AG20443 (cell line): ENCODE measurements at places on chromosomes 1 and 21.

DNA sequence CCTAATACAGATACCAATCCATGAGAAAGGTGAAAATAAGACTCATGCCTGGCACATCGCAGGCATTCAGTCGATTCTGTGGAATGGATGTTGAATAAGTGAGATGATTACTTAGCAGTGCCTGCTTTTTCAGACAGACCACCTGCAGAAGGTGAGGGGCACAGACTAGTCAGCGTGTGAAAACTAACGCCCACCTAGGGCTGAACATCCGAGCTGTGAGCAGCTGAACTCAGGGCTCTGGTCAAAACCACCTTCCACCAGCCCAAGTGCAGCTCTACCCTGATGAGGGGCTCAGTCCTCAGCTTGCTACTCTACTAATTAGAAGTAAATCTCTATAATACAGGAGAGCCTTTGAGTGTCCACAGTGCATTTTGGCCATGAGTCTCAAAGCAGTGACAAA is 32.5 kb downstream of the LMX1A start:
- no peak for DNase-seq

GRCh38 chr21:16965424-16965823 is 547.4 kb upstream of the CXADR start:
- DNase-seq = no peak

DNA sequence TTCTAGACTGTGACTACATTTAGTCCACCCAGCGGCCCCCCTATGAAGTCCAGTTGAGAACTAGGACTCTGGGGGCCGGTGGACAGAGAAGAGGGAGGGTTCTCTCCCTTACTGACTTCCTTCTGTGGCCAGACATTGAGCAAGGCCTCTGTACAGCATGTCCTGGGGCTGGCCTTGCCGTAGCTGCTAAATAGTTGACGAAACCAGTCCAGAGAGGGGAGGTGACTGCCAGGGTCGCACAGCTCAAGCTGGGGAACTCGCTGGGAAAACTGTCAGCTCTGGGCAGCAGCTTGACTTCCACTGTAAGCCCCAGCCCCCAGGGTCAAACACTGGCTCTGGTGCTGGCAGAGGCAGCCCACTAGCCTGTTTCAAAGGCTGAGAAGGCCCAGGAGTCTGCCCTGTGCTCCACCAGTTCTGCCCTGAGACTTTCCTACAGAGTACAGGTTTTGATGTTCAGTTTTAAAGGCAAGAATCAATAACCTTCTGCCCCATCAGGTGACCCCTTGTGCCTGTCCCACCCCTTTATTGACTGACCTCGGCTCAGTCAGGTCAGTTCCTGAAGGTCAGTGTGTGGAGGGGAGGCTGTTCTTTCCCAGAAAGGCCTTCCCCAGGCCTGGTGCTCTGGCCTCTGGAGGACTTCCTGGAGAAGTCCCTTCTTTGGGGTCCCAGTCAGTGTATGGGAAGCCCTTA is 14.1 kb downstream of the PCSK9 start:
- no peak for DNase-seq

DNA sequence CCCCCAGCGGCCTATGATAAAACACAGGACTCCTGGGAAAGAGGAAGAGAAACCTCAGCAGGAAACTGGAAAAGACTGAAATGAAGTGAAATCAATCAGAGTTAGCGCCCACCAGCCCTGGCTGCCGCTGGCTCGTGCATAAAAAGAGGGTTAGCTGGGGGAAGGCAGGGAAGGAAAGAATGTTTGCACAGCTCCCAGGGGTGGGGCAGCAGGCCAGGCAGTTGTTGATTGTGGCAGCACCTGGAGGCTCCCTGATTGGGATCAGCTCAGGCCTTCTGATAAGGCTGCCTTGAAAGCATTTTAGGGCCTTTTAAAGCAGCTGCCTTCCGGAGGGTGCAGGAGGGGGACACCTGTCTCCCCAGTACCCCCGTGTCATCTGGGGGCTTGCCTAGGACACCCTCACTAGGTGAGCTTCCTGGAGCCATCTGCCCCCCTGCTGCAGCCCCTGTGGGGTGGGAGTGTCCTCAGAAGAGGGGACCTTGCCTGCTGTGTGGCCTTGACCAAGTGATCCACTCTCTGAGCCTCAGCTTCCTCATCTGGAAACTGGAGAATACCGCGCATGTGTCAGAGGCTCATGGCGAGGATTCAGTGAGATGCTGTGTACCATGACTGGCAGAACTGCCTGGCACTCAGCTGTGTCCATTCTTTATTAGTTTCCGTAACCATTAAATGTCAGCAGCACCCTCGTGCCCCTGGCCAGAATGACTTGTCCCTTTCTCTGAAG is 6.6 kb downstream of the EPHB2 start:
- no peak for DNase-seq

DNA sequence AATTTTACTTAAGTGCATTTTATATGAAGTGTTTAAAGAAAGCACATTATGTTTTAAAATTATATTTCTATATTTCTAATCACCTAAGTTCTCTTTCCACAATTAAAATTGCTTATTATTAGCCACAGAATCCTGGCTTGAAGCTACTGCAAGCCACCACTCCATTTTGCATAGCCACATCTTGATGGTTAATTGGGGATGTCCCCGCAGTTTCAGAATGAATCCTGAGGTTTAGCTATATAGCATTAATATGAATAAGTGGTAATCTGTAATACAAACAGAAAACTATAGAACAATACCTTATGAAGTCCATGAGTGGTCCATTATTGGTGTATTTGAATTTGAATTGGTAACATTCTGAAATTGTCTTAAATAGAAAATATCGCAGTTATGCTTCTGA is 11.6 kb upstream of the GOLPH3L start:
- DNase-seq = no peak

- no peak for DNase-seq
These were observed 492 bp upstream of the COLGALT2 start for GRCh38 chr1:184037849-184038591.

DNA sequence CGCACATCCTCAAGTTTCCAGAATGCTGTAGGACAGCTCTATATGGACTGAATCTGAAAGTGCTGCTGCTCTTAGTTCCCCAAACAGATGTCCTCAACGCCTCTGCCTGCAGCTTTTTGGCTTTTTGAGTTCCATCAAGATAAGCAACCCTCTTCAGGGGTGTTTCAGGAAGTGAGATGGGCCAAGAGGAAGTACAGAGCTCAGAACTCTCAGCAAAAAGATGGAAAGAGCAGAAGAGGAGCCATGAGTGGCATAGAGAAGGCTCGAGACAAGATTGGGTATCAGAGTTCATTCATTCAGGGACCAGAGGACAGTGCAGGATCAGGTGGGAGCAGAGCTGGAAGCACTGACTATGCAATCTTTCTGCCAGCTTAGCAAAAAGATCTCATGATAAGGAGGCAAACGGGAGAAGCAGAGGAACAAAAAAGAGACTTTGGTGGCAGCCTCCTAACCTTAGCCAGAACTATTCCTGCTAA is at the start of the genes ADORA3 and TMIGD3:
TSS of gene ADORA3 (minus strand) at position 49 of the 476 bp plus-strand sequence. CDS start 279 bp downstream, outside the sequence.
TSS of gene TMIGD3 (minus strand) at position 49 of the 476 bp plus-strand sequence. CDS start 279 bp downstream, outside the sequence.
- no peak for DNase-seq

GRCh38 chr1:119767486-119767885 is 1.2 kb downstream of the HMGCS2 start:
- no peak for DNase-seq

DNA sequence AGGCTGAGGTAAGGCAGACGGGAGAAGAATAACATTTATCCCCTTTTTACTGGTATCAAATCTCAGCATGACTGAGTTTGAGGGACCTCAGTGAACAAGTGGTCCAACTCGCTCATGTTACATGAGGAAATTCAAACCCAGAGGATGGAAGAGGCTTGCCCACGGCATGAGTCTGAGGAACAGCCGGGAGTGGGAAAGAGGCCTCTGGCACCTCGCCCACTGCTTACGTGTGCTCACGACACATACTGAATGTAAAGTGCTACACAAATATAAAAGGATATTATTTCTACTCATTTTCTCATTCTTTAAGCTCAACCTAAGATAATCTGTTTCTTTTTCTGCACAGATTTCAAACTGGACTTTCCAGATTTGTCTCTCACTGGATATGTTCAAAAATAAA is 14.7 kb downstream of the BEND5 start:
- DNase-seq = no peak

GRCh38 chr21:14567331-14568279 is 21.5 kb upstream of the SAMSN1 start:
- no peak for DNase-seq

- DNase-seq = no peak
These were observed 36.1 kb upstream of the PLPPR4 start for GRCh38 chr1:99228153-99228552.

GRCh38 chr1:88897070-88897730 is 5.8 kb upstream of the GTF2B start:
- DNase-seq = no peak

- no peak for DNase-seq
These were observed 850.2 kb downstream of the BRINP3 start for GRCh38 chr1:189627427-189627826.

DNA sequence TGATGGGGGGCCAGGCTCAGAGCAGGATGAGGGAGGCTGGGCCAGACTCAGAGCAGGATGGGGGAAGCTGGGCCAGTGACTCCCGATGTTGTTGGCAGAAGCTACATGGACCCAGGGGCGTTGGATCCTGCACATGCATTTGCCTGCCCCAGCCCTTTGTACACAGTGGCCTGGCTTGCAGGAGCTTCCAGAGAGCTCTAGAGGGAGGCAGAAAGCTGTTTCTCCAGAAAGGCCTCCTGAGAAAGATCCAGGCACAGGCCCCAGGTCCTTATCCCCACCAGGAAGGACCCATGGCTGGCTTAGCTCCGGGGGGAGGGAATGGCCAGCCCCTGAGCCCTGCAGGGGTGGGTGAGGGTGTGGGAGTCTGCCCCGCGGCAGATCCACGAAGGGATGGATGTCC is 106.6 kb upstream of the ACTRT2 start:
- DNase-seq = no peak

DNA sequence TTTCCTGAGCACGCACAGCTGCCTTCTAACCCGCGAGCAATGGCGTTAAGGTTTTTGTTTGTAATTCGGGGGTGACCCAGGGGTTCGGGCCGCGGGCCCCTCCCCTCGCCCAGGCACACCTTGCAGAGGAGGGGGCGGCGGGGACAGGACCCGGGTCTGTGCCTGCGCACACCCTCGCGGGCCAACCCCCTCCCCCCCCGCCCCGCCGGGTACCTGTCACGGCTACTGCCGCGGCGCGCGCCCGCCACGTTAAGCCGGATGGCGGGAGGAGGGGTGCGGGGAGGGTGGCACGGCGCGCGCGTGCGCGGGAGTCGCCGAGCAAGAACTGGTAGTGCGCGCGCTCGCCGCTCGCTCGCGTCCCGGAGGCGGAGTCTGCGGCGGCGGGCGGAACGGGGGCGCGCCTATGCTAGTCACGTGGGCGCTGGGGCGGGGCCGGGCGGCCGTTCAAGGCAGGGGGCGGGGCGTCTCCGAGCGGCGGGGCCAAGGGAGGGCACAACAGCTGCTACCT is at the start of gene TPTE:
TSS of gene TPTE (plus strand) at position 493 of the 508 bp plus-strand sequence. CDS start 17,141 bp downstream, outside the sequence.
- DNase-seq = no peak

- DNase-seq = no peak
These were observed 20.3 kb upstream of the FNBP1L start for GRCh38 chr1:93427656-93428055.

GRCh38 chr1:7761103-7761502 is 10.0 kb upstream of the VAMP3 start:
- no peak for DNase-seq

DNA sequence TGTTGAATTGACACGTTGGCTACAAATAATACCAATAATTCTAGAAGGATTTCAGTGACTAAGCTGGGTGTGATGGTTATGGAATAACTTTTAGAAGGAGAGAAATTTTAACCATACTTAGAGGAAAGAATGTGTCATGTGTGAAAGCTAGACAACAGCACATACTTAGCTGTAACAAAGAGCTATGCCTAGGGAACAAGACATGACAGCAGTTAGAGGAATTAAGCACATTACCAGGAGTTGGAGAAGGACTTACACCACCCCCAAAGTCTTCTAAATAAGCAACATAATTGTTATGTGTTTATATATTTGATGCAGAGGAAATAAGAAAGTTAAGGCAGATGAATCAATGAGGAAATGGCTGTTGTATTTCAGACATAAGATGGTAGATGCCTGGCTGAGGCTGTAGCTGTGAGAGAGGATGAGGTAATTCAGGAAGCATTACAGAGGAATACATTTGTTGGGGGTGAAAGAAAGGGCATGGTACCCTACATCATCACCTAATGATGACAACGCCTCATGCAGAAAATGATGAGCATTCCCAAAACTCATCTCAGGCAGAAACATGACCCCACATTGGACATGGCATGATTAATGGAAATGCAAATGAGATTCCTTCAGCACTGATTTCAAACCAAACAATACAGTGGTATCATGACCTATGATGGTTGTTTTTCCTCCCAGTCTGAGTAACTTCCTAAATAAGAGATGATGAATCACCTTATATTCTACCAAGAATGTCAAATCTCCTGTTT is 211.5 kb downstream of the LHX8 start:
- DNase-seq = no peak

GRCh38 chr1:34682452-34683223 is 72.2 kb upstream of the GJB5 start:
- DNase-seq = no peak

GRCh38 chr1:233654658-233655280 is 40.9 kb downstream of the KCNK1 start:
- DNase-seq = no peak

DNA sequence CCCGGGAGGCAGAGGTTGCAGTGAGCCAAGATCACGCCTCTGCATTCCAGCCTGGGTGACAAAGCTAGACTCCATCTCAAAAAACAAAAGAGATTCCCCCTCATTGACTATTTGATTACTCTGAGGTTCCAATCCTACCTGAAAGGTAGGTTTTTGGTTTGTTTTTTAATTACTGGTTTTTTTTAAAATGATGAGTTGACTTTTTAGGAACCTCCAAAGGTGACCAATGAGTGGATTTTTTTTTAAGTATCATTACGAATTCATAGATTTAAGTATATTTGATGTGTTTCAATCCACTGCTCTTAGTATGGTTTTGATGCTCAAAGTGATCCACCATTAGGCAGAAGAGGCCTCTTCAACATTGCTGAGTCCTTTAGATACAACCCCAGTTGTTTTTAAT is 47.9 kb upstream of the LAX1 start:
- no peak for DNase-seq

DNA sequence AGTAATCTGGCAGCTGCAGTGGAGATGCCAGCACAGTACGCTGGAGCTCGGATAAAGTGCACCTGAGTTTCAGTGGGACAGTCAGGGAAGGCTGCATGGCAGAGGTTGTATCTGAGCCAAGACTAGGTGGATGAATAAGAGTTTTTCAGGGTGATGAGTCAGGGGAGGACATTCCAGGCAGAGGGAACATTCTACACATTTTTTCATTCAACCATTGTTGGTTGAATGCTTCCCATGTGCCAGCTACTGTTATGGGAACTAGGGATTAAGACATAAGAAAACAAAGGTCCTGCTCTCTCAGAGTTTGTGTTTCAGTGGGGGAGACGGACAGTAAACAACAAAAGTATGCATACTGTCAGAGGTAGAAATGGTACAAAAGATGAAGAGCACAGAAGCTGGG is 5.2 kb downstream of the LEPR start:
- peak; percentile 68 for DNase-seq
